ENCODE measurements at places on chromosomes 13 and 19.

- DNase-seq = no peak
Measured at GRCh38 chr13:74280795-74281490, 146.7 kb upstream of the KLF12 start.

- no peak for DNase-seq
Measured at GRCh38 chr13:36192166-36192565, 22.2 kb downstream of the SOHLH2 start.

GRCh38 chr13:44147233-44147632 is 226.4 kb upstream of the SERP2 start:
- DNase-seq = no peak

GRCh38 chr13:51467730-51468129 is 14.9 kb upstream of the INTS6 start:
- no peak for DNase-seq

DNA sequence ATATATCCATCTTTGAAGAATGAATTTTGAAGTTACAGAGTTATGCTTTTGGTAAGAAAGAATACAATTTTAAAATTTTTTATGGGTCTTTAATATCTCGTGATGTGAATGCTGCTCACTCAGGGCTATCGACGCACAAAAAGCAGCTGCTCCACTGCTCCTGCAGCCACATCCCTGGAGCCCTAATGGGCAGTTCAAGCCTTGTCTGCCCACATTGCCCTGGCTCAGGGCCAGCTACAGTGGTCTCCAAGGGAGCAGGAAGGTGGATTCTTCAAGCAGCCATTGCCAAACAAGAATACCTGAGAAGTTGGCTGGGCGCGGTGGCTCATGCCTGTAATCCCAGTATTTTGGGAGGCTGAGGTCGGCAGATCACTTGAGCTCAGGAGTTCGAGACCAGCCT is 85.8 kb downstream of the IPO5 start:
- no peak for DNase-seq

- no peak for DNase-seq
Measured at GRCh38 chr13:23654111-23655110, 84.2 kb downstream of the TNFRSF19 start.

GRCh38 chr19:10764340-10764894 is 46.5 kb downstream of the DNM2 start:
- no peak for DNase-seq

DNA sequence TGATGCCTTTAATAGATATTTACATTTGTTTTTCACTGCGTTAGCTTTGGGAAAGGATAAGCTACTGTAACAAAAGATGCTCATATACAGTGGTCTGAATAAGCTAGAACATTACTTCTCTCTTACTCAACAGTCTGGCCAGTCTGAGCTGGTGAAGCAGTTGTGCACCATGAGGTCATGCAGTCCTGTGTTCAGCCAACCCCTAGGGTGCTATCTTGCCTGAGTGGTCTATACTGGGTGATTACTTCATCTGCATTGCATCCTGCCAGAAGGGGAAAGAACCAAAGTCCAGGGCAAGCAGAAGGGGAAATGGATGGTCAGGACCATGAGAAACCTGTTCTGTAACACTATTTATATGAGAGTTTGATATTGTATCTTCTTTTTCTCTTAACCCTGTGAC is 31.5 kb downstream of the ERCC5 start:
- no peak for DNase-seq

- DNase-seq = no peak
Measured at GRCh38 chr19:4354897-4355296, 11.5 kb downstream of the MPND start.

- no peak for DNase-seq
Measured at GRCh38 chr13:32041429-32041828, 9.9 kb downstream of the FRY start.

GRCh38 chr13:38954291-38954690 is 36.3 kb downstream of the STOML3 start:
- no peak for DNase-seq

GRCh38 chr19:3610745-3611717 is 4.4 kb upstream of the TBXA2R start:
- no peak for DNase-seq

DNA sequence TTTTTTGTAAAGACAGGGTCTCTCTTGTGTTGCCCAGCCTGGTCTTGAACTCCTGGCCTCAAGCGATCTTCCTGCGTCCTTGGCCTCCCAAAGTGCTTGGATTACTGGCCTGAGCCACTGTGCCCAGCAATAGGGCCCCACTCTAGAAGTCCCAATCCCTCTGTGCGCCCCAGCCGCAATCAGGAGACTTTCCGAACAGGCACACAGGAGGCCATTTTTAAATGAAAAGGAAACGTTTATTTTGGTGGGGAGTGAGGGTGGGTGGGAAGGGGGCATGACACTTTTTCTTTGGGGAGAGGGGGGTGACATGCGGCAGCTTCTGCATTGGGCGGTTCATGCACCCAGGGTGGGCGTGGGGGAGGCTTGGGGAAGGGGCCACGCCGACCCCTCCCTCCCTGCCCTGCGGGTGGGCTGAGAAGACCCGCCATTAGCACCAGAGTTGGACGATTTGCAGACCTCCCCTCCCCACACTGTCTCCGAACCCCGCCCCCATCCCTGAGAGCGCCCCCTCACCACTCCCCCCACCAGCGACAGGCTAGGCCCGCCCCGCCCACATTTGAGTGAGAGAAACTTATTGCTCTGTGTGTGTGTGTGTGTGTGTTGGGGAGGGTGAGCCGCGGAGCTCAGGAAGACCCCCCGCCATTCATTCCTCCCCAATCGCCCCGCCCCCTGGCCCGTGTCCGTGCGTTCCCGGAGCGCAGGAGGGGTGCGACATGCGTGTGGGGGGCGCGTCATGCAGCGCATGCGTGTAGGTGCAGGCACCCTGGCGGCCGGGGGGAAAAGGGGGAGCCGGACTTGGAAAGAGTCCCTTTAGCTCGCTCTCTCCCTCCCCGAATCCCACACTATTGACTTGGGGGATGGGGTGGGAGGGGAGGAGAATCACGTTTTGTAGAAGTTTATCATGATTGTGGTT is 17.2 kb downstream of the KCNC3 start:
- no peak for DNase-seq

- DNase-seq = no peak
Measured at GRCh38 chr13:111461445-111462149, 141.2 kb downstream of the TEX29 start.

DNA sequence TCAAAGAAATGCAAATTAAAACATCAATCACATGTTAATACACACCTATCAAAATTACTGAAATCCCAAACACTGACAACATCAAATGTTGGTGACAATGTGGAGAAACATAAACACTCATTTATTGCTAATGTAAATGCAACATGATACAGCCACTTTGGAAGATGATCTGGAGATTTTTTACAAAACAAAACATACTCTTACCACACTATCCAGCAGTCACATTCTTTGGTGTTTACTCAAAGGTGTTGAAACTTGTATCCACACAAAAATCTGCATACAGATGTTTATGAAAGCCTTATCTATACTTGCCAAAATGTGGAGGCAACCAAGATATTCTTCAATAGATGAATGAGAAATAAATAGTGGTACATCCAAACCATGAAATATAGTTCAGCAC is 1219.5 kb upstream of the PCDH20 start:
- no peak for DNase-seq

GRCh38 chr19:7694499-7694898 is 7.4 kb downstream of the FCER2 start:
- DNase-seq = no peak

DNA sequence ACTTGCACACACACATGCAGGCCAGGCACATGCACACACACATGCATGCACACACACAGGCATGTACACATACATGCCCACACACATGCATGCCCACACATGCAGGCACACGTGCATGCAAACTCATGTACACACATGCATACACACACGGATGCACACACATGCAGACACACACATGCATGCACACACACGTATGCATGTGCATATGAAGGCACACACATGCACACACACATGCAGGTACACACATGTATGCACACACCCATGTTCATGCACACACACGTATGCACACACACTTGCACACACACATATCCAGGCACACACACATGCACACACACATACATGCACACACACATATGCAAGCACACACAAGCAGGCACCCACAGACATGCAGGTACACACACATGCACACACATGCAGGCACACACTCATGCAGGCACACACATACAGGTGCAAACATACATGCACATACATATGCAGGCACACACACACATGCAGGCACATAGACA is 278.1 kb downstream of the LHFPL6 start:
- DNase-seq = no peak

DNA sequence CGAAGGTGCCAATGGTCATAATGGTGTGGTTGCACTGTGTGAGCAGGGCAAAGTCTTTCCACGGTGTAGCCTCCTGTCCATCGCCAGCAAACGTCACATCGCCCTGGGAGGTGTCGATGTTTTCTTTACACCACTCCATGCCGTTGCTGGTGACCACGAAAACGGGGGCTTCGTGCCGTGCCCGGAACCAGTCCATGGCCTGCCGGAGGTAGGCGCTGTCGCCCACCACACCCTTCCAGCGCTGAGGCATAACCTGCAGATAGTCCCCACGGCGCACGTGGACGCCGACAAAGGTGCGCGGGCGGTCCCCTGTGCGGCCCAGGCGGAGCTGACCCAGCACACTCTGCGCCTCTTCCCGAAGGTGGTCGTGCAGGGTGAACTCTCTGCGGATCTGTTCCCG is 2.1 kb downstream of the FUT1 start:
- DNase-seq = no peak

GRCh38 chr19:19337120-19337519 is 16.5 kb downstream of the MAU2 start:
- no peak for DNase-seq

DNA sequence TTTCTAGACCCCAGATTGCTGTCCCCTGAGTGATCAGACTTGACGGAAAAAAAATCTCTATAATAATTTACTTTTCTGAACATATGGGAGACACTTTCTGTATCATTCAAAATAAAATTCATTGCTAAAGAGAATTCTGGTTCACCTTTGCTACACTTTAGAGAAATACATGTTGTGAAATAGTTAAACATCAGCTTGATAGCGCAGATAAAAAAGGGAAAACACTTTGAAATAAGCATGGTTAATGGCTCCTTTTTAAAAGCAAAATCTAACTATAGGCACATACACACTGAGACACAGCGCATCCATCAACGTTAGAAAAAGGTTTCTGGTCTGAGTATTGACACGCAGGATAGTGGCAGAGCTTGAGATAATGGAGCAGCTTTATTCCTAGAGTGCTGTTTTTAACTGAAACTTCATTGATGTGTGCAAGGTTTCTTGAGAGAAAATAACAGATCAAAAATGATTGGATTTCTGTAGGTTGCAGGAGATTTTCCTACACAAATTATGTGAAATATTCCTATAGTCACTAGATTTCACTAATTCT is 341.2 kb downstream of the MZT1 start:
- DNase-seq = no peak

DNA sequence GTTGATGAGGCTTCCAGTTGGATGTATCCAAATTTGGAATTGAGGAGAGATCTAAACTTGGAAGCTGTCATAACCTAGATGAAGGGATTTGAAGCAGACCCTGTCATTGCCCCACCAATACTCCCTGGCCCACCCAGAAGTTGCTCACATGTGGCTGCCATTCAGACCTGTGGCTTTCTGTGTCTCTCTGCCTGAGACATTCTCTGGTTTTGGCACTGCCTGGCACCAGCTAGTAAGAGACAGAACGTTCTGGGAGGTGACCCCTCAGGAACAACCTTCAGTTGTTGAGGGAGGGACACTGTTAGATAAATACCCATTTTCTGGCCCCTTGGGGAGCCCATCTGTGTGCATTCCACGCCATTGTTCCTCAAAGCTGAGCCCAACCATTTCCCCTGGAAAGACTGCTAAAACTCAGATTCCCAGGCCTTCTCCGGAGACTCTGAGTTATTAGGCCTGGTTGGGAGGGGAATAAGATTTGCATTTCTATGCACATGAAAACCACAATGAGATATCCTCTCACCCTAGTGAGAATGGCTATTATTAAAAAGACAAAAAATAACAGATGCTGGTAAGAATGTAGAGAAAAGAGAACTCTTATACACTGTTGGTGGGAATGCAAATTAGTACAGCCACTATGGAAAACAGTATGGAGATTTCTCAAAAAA is 290.4 kb downstream of the TSHZ3 start:
- DNase-seq = no peak

GRCh38 chr19:6828698-6829633 is 56.5 kb downstream of the VAV1 start:
- DNase-seq = no peak

GRCh38 chr19:50213925-50214324 is 10.5 kb downstream of the MYH14 start:
- no peak for DNase-seq

GRCh38 chr13:26411206-26411605 is 146.3 kb upstream of the WASF3 start:
- DNase-seq = no peak

All from stimulated activated CD4-positive, alpha-beta T cell treated with anti-CD3 and anti-CD28 coated beads, Interleukin-1b, Interleukin-23, amount 100 ng/mL, for 1 hour (primary cell).